ENCODE measurements at places on chromosomes 16 and 17. TPM values are rescaled to one million over a fixed set of nuclear protein-coding genes. Genes with fewer than 3 reads are reported as not detected.

- H3K4me3 ChIP-seq: peak overlapping the region; percentile 94
- H3K27me3 ChIP-seq: no peaks in the 10 kb centered on the region
- no peak for DNase-seq
- H3K36me3 ChIP-seq: peaks cover 2% of the 10 kb centered on the region
- peaks cover 64% of the 10 kb centered on the region for H3K4me1 ChIP-seq
Measured at GRCh38 chr17:28895794-28896447, 1.6 kb downstream of the FLOT2 start.

- no peaks in the 10 kb centered on the region for H3K27me3 ChIP-seq
- no peak overlapping the region for H3K27ac ChIP-seq
- no peak overlapping the region for H3K4me3 ChIP-seq
Measured at GRCh38 chr17:57440522-57441269, 184.4 kb downstream of the MSI2 start.

DNA sequence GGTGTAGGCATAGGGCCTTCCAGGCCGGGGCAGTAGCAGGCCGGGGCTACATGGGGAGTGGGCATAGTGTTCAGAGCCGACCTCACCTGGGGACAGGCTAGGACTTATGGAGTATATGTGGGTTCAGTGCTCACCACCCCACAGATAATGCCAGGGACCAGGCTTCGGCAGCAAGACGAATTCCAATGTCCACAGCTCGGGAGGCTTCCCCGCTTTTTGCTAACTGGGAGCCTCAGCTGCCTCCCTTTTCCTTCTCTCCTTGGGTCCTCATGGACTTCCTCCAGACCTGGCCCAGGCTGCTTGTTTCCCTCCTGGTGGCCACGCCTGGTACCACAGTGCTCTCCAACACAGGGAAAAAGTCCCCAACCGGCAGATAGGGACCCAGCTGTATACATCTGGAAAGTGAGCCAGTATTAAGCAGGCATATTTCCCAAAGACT lies 20.1 kb upstream of the SLC46A1 start:
- H3K4me3 ChIP-seq: no peak overlapping the region
- no peak for DNase-seq
- no peak overlapping the region for H3K27ac ChIP-seq
- no peaks in the 10 kb centered on the region for H3K4me1 ChIP-seq

DNA sequence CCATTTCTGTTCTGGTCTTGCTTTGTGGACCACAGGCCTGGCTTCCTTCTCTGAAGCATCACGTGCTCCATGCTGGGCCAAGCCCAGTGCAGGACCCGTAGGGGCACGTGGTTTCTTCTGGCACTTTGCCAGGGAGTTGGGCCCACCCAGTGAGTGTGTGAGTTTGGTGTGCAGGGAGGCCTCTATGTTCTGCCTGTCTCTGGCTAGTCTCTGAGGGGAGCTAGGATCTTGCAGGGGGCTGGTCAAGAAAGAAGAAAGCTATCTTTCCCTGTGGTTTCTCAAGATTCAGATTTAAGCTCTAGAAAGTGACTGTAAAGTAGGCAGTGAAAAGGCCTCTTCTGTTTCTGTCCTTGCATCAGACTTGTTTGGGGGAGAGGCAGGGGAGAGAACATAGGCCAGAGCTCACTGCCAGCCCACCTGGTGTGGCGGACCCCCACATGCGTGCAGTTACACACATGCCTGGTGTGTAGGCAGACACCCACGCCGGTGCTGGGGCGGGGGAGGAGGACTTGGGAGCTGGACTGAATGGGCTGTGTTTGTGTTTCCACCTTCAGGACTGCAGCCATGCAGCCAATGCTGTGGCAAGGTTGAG lies 11.8 kb downstream of the LASP1 start:
- peak; percentile 57 for DNase-seq
- peaks cover 100% of the 10 kb centered on the region for H3K4me1 ChIP-seq
- no peak overlapping the region for H3K4me3 ChIP-seq
- H3K27ac ChIP-seq: peak overlapping the region; percentile 45
- peaks cover 59% of the 10 kb centered on the region for H3K36me3 ChIP-seq

GRCh38 chr16:49519741-49520140 lies 146.1 kb downstream of the C16orf78 start:
- H3K27ac ChIP-seq: no peak overlapping the region
- no peaks in the 10 kb centered on the region for H3K36me3 ChIP-seq
- no peak for DNase-seq

PDE6G gene
- total RNA-seq: 42.8 TPM

Data from natural killer cell (primary cell).